ENCODE measurements at places on chromosomes 1 and 21.

DNA sequence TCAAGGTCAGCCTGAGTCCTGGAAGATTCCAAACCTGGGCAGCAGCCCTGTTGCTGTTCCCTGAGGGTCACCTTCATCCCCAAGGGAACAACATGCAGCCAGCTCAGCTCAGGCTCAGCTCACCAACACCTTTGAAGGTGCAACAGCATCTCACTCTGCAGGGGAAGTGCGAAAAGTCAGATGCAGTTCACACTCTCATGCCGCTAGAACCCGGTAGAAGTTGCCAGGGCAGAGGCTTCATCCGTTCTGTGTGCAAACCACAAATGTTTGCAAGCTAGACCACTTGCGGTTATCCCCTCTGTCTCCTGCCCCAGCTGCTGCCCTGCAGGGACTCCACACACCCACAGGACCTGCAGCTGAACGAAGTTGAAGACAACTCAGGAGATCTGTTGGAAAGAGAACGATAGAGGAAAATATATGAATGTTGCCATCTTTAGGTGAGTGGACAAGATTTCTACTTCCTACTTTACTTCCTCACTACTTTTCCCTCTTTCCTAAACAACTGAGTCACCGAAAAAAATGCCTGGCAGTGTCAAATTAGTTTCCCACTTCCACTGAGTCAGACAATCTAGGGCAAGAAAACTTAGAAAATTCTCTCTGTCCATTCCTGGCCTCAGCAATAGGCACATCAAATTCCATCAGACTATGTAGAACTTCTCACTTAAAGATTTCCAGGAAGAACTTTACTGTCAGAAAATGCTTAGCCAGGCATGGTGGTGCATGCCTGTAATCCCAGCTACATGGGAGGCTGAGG is 1.8 kb upstream of the FCRL6 start:
- DNase-seq = peak; percentile 10

DNA sequence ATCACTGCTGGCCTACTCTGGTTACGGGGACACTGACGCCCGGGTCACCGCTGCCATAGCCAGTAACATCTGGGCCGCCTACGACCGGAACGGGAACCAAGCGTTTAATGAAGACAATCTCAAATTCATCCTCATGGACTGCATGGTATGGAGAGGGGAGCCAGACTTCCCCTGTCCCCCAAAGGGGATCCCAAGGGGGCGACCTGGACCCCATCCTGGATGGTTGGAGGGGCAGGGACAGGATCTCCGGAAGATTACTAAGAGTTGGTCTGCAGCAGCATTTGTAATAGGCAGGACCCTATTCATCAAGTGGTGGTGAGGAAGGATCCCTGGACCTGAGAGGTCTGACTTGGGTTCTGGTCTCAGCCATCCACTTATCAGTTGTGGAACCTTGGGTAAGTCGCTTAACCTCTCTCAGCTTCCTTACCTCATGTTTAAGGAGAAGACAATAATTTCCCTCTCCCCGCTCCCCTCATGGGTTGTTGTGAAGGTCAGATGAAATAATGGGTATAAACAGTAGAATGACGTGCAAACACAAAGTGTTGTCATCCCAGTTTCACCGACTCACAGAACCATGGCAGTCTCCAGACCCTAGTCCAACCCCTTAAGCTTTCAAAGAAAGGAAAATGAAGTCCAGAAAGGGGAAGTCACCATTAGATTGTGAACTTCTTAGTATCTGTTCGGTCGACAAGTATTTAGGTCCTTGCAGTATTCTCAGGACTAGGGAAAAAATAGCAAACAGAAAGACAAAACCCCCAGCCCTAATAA is 883 bp downstream of the LAMTOR2 start:
- no peak for DNase-seq

DNA sequence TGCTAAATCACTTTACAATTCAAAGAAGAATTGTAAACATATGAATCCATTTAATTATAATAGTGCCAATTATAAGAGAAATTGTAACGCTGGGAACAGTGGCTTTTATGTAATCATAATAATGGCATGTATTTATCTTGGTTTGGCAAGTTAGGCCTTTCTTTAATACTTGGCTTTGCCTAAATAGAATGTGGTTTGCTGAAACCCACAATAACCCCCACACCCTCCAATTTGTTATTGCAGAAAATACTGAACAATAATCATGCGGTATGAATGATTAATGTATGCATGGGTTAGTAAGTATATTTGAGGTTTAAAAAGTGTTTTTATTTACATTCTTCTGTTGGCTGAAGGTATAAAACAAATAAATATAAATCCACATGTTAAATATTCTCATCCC is 138.2 kb downstream of the NFIA start:
- DNase-seq = no peak

- DNase-seq = no peak
Observed at GRCh38 chr1:32736812-32737791, 34.5 kb upstream of the SYNC start.

- DNase-seq = no peak
Observed at GRCh38 chr1:30991862-30992606, 73.5 kb downstream of the PUM1 start.

- DNase-seq = no peak
Observed at GRCh38 chr1:25255706-25256577, 8.7 kb upstream of the RSRP1 start.

GRCh38 chr1:16996845-16997244 is 14.9 kb downstream of the ATP13A2 start:
- DNase-seq = no peak

- no peak for DNase-seq
Observed at GRCh38 chr21:45105906-45106485, 31.6 kb downstream of the ADARB1 start.

DNA sequence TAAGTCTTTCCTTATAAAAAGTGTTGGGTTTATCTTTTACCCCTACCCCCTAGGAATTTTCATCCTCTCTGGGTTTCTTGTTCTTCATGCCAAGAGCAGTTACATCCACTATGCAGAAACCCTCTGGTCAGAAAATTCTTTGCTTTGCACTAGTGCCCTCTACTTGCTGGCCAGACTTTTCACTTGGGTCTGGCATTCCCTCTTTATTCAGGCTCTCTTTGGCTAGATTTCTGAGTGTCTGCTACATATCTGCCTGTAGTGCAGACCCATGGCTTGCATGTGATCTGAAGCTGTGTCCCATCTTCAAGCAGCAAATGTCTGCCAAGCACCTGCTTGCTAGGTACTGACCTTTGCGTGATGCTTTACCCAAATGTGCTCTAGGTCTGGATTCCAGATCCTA is 237.0 kb downstream of the GPATCH2 start:
- no peak for DNase-seq

DNA sequence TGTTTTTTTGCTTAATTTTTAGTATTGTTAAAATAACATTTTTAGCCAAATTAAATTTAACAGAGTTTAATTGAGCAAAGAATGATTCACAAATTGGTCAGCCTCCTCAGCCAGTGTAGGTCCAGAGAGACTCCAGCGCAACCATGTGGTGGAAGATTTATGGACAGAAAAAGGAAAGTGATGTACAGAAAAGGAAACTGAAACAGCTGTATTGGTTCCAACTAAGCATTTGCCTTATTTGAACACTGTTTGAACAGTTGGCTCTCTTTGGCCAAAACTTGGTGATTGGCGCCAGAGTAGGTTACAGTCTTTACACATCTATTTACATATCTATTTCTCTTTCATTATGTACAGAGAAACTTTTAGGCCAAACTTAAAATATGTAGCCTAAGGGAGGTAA is 19.4 kb downstream of the RPS6KC1 start:
- DNase-seq = peak; percentile 65

DNA sequence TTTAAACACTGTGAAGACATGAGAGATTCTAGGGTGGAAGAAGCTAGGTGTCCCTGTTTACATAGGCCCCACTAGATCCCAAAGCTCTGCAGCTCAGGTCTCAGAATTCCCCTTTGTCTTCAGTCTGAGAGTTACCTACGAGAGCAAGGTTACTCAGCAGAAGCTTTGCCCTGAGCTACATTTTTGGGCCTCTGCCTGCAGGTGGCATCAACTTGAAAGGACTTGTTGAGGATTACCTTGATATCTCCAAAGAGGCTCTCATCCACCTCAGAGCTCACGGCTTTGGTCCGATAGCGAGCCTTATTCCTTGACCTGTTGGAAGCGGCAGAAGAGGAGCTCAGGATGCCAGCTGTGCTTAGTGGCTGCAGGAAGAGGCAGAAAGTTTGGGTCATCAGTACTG is 7.0 kb downstream of the CFAP45 start:
- DNase-seq = no peak

DNA sequence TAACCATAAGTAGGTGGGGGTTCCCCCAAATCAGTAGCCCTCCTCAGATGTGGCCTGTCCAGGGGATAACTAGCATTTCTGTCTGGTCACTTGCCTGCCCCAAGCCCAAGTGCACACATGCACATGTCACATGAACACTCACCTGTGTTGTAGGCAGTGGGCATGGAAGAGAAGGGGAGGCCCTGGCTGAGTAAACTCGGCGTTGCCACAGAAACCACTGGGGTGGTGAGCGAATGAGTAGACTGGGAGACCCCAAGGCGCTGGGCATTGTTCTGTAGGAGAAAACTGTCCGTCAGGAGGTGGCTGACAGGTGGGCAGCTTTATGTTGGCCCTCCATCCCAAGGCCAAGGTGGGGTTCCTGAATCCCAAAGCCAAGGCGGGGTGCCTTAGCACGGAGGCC is 25.6 kb downstream of the MEF2D start:
- no peak for DNase-seq

DNA sequence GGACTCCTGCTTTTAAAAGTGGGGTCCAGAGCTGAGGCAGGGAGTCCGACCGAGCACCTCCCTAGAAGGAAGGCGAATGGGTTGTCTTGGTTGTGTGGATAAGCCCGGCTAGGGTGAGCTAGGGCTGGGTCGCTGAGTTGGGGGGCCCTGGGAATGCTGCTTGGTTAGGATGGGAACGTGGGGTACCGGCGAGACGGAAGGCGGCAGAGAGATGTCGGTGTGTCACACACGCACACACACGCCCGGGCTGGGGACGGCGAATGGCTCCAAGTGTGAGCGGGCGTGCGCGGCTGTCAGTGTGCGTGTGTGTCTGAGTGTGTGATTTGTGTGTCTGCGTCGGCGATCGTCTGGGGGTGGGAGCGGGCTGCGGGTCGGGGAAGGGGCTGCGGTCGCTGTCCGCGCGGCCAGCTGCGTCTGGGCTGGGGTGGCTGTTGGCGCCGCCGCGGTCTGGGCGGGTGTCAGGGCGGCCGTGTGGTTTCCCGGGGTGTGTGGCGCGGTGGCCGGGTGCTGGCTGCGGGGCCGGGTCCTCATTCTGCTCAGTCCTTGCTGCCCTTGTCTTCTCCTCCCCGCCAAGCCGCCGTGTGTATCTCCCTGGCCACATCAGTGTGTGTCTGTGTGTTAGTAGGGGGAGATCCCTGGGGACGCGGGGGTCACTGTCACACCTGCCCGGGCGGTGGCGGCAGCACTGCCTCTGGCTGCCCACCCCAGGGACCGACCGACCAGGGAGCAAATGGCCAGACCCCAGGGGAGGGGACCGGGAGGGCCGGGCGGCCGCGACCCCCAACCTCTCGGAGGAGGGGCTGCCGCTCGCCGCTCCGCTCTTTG is 1.1 kb downstream of the EFNA3 start:
- DNase-seq = no peak

DNA sequence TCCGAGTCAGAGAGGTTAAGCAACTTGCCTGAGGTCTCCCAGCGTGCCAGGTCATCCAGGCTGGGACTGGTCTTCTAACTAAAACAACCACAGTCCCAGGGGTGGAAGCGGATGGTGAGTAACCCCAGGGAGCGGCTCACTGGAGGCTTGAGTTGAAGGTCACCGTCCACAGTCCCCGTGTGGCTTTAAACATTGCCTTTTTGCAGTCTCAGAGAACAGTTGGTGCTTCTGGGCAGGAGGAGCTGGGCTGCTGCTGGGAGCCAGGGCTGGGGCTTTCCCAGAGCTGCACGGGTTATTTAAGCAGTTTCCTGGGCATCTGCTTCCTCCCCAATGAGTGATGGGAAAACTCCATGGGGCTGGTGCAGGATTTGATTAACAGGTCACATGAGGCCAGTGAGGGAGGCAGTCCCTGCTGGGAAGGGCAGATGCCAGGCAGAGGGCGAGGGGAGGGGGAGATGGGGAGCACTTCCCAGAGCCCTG is 12.3 kb downstream of the ARHGEF10L start:
- DNase-seq = no peak

GRCh38 chr1:204203206-204203767 is 7.0 kb upstream of the KISS1 start:
- no peak for DNase-seq

GRCh38 chr1:40980453-40981121 is 1.1 kb downstream of the CTPS1 start:
- DNase-seq = peak; percentile 40

DNA sequence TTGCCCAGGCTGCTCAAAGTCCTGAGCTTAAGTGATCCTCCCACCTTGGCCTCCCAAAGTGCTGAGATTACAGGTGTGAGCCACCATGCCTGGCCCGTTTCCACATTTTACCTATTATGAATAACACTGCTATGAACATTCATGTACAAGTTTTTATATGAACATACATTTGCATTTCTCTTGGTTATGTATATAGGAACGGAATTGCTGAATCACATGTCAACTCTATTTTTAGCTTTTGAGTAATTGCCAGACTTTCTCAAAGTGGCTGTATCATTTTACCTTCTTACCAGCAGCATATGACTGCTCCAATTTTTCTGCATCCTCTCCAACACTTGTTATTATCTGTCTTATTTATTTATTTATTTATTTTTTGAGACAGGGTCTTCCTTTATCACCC is 2.7 kb downstream of the SPATA21 start:
- no peak for DNase-seq

- no peak for DNase-seq
Observed at GRCh38 chr1:164592634-164593033, 33.6 kb downstream of the PBX1 start.

GRCh38 chr1:151435174-151435573 is 24.1 kb downstream of the POGZ start:
- no peak for DNase-seq

GRCh38 chr1:178101266-178101630 is 7.3 kb downstream of the RASAL2 start:
- DNase-seq = no peak

DNA sequence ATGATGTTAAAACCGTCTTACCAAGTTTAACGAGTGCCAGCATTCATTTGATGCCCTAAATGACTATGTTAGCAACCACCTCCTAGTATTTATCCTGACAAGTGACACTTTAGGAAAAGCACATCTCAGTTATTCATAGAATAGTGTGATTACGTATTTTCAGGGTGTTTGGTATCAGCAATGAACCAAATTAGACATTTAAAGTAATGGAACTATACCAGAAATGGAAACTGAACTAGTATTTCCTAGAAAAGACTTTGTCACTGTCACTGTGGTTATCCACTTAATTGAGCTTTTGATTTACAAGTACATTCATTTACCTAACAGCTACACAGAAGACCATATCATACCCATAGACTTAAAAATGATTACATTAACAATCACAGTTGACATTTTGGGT is 3.6 kb upstream of the IL12RB2 start:
- DNase-seq = no peak

- no peak for DNase-seq
Observed at GRCh38 chr1:210709701-210710100, 381.0 kb downstream of the HHAT start.

- no peak for DNase-seq
Observed at GRCh38 chr1:209370241-209370995, 213.1 kb upstream of the CAMK1G start.

- no peak for DNase-seq
Observed at GRCh38 chr1:109620401-109620791, 759 bp downstream of the AMPD2 start.

GRCh38 chr1:203600782-203601513 is 25.7 kb upstream of the ATP2B4 start:
- no peak for DNase-seq

- DNase-seq = no peak
Observed at GRCh38 chr1:29585656-29586055, 349.3 kb downstream of the PTPRU start.

GRCh38 chr21:32182449-32182848 is 96.4 kb downstream of the MIS18A start:
- DNase-seq = no peak

GRCh38 chr1:215599418-215600074 is 32.4 kb downstream of the KCTD3 start:
- DNase-seq = no peak

All from GM12864 (cell line).